ENCODE measurements at places on chromosomes 2 and 18.
A peak's percentile ranks its signal among the peaks of the same experiment; 100 is the strongest.

GRCh38 chr2:197437380-197437779 lies 2.6 kb upstream of the SF3B1 start:
- DNase-seq: no peak

DNA sequence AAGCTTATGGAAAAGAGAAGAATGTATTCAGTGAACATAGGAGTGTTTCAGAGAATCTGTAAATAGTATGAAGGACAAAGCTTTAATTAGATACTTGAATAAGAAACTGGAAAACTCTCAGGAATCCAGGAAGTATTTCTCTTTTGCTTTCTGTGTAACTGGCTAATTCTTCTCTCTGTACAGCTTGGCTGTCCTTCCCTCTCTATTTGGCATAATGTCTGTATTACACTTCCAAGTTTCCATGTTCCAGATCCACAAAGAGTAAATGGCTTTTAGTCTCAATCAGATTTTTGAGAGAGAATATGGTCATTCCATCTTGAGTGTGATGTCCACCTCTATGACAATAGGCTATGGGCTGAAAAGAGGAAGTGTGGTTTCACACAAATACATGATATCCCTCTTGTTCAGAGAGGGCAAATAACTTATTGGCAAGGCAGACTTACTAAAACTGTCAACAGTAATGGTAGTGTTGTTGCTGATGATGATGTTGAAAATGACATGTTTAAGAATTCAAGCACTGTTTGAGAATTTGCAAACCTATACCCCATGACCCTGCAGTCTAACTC lies 129.2 kb upstream of the ERBB4 start:
- no peak for DNase-seq

- no peak for DNase-seq
These were observed 84.7 kb upstream of the EML6 start for GRCh38 chr2:54638774-54639187.

DNA sequence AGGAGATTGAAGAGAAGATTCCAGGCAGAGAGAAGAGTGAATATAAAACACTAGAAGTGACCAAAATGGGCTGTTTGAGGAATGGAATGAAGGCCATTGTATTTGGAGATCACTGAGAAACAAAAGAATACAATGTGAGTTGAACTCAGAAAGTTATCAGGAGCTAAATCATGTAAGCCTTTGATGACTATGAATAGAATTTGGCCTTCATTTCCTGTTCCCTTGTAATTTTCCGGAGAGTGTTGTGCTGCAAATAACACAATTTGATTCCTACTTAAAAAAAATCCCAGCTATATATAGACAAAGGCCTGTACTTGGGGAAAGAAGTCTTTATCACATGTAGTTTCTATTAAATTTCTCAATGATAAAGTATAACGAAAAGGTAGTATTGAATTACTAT lies 33.7 kb upstream of the KYNU start:
- DNase-seq: no peak

- no peak for DNase-seq
These were observed 1199.7 kb downstream of the CNTNAP5 start for GRCh38 chr2:125224830-125225229.

- DNase-seq: no peak
These were observed 31.9 kb upstream of the TFPI start for GRCh38 chr2:187586011-187586641.

DNA sequence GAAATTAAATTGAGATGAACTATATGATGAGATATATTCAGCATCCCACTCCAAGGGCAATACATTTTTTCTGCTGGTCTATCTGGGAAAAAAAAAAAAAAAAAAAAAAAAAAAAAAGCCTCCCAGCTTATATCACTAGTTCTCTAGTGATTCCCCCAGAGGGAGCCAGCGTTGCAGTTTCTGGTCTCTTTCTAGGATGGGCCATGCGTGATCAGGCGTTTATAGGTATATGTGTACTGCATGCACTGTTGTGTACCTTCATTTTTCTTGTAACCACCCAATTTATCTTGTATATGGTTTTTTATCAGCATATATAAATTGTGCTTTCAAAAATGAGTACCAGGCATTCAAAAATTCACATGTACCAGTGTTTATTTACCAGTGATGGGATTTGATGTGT lies 35.1 kb downstream of the DCDC2C start:
- DNase-seq: no peak

GRCh38 chr18:35519148-35519899 lies 21.6 kb upstream of the INO80C start:
- DNase-seq: no peak

- no peak for DNase-seq
These were observed 68.0 kb upstream of the KLF7 start for GRCh38 chr2:207233731-207234130.

- DNase-seq: peak; percentile 38
These were observed 3.6 kb upstream of the CAPG start for GRCh38 chr2:85413592-85414420.

DNA sequence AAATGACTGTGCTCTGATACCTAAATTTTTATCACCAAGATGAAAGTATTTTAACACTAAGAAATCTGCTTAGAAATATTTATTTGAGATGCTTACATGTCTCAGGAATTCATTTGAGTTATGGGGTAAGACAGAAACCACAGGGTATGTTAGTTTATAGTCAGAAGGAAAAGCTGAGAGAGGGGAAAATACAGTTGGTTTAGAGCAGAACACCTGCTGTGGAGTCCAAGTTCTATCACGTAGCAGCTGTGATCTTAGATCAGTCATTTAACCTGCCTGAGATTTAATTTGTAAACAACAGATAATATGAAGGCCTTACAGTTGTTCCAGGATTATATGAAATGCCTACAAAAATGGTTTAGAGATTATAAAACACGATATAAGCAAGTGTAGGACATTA lies 29.0 kb downstream of the PDE6D start:
- DNase-seq: no peak

- no peak for DNase-seq
These were observed 996 bp downstream of the PTCD3 start for GRCh38 chr2:86107031-86107430.

GRCh38 chr18:33440060-33441043 lies at the start of gene CCDC178:
Gene CCDC178 (minus strand): TSS chr18:33440721. CDS start chr18:33412088, 28,633 bp downstream.
- DNase-seq: no peak

DNA sequence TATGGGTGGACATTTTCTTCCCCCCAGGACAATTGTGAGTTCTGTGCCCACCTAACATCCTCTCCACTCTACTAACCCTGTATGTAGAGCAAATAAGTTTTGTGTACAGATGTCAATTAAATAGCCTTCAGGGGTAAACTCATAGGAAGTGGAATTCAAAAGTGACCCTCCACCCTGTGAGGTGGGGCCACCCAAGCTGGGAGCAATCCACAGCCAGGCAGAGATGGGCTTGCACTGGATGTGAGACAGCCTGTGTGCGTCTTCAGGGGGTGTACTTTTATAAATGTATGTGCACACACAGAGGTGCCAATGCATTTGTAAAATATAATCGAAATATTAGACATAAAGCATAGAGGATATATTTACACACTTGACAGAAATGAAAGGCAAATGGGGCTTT lies 33.1 kb upstream of the ATP6V1B1 start:
- no peak for DNase-seq

DNA sequence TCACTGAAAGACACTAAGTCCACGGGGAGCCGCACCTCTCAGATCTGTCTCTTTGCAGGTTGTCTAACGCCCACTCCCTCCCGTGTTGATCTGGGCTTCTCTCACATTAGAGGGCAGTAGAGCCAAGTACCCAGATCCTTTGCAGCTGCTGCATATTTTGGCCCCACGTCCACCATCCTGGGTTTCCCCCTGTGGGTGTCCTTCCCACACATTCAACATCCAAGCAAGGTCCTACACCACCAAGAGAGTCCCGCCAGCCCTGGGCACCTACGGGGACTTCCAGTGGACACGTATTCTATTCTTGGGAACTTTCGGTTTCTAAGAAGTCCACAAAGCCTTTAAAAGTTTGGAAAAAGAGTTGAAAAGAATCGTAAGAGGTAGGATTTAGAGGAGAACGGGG lies 116.6 kb downstream of the ATL2 start:
- DNase-seq: no peak

- no peak for DNase-seq
These were observed 566.4 kb upstream of the ID2 start for GRCh38 chr2:8115456-8115855.

GRCh38 chr18:44520981-44521667 lies 159.6 kb upstream of the SETBP1 start:
- no peak for DNase-seq

DNA sequence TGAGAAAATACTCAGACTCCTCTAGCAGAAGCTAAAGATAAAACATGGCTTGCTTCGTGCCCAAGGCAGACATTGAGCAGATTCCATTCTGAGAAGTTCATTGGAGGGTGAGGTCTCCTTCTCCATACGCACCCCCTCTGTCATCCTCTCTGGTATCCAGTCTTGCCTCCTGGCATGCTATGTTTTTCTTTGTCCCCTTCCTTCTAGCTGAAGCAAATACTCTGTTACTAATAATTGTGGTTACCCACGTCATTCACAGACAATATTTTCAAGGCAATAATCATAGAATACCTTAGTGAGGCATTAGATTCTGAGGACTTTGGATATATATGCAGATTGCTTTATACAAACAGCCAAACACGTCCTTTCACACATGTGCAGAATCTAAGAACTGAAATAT lies 66.2 kb upstream of the KLF7 start:
- DNase-seq: no peak

DNA sequence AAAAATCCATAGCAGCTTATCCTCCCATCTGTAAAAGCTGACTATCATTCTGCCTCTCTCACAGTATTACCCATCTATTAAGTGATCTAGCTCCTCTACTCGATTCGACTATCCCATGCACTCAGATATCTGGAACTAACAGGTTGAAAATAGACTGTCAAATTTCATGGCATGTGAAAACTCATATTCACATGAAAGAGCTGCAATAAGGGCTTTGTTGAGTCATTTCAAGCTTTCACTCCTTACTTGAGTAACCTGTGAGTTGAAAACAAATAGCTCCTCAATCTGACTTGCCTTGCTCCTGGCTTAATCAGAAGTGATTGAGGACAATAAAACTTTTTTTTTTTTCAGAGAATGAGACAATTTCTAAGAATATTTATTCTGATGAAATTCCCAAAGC lies 192.4 kb upstream of the ERBB4 start:
- no peak for DNase-seq

DNA sequence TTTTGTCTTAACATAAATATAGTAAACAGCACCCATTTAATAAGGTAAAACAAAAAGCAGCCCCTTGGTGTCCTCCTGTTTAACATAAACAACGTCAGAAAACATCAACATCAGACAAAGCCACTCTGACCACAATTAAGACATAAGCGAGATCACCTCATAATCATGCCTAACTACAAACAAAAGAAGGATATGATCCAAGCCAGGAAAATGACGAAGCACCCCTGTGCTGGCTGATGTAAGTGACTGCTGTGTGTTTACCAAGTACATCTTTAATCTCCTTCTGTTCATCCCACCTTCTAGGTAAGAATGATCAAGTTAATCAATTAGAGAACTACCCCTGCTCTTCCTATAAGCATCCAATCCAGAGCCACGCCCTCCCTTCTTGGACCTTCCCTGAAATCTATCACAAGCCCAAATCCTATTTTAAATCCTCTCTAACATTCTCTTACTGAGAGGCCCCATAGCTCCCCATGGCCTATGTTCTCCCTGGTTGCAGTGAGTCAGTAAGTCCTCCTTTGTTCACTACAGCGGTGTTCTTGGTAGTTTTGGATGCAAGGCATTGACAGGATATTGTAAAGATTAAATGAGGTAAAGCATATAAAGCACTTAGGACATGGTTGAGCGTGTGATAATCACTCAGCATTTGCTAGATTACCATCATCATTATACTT lies 424.2 kb downstream of the TSN start:
- DNase-seq: no peak

DNA sequence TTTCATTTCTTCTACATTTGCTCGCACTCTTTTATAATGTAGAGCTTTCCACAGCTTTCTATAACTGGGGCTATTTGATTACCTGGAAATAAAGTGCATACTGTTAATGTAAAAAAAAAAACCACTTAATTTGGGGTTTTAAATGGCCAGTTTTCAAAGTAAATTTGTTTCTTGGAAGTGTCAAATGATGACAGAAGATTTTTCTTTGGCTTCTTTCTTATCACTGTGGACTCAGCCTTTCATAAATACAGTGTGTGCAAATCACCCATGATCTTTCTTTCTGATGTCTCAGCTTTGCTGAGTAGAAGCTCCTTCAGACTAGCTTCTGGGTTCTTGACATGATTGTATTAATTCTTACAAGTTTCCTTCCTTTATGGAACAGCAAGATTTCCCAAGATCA lies 525.6 kb downstream of the PARD3B start:
- DNase-seq: no peak

GRCh38 chr2:37875403-37875906 lies 49.6 kb upstream of the RMDN2 start:
- no peak for DNase-seq

DNA sequence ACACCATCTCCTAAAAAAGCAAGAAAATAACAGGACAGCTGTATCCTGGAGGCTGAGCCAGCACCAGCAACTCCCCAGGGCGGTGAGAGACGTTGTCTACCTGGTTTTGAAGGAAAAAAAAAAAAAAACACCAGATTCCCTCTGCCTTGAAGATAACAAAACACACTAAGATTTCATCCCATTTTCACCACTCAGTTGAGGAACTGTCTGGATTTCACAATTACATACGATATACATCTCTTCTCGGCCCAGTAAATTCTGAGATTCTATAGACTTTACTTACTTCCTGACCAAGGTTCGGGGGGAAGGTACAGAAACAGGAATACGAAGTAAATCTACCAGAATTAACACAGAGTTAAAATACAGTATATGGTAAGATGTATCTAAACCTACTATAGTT lies 8.5 kb downstream of the ZNF516 start:
- DNase-seq: no peak

DNA sequence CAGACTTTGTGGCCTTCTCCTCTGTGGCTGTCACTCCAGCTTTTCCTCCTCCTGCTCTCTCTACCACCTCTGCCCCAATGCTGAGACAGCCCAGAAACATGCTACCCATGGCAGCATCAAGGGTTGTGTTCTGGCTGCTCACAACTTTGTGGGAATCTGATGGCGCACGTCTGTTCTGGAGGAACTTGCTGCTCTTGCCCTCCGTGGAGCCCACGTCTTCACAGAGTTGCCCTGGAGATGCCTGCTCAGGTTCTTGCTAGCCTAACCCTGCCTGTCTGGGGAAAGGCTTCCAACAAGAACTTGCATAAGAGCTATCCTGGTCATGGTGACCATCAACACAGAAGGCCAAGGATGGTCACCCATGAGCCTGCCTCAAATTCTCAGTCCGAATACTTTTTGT lies 237.4 kb downstream of the AFF3 start:
- DNase-seq: no peak

DNA sequence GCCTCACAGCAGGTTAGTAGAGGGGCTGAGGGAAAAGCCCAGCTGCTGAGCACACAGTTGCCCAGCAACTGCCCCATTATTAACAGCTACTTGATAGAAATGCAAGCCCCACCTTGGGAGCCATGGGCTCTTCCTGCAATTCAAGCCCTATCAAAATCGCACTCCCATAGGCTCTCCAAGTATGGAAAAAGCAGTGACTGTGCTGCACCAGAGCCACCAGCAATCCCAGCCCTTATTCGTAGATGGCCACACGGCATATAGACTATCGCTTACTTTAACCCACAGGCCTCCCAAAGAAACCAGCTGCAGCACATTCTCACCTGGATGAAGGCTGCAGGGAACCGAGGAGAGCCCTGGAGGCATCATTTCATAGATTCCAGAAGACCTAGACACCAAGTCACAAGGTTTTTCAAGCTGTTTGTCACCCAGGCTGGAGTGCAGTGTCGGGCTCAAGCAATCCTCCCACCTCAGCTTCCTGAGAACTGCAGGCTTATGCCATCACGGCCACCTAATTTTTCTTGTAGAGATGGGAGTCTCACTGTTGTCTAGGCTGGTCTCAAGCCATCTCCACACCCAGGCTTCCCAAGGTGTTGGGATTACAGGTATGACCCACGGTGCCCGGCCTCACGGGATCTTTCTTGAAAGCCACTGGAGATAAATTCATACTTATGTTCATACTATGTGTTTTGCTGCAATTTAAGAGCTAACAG lies 11.3 kb downstream of the NCL start:
- no peak for DNase-seq

Data from CD4-positive, alpha-beta T cell treated with Interferon gamma for 1 hour (primary cell).